Bronchial smooth muscle cell (primary cell): ENCODE measurements at places on chromosomes 3 and 15. TPM values are rescaled to one million over a fixed set of nuclear protein-coding genes. Genes with fewer than 3 reads are reported as not detected.

The BOC gene
- total RNA-seq = 2.8 and 3.5 TPM in 2 replicates

The XRN1 gene
- 36.0 and 41.6 TPM in 2 replicates for total RNA-seq

The CHCHD4 gene
- total RNA-seq = 9.5 and 10.1 TPM in 2 replicates

The ARHGAP11A gene
- total RNA-seq = 3.3 and 5.4 TPM in 2 replicates

The MKRN3 gene
- total RNA-seq = 0.09 and 0.32 TPM in 2 replicates

The C3orf85 gene
- total RNA-seq = not detected in 2 replicates

The FYTTD1 gene
- 21.8 and 26.3 TPM in 2 replicates for total RNA-seq

The LXN gene
- 269 and 374 TPM in 2 replicates for total RNA-seq

The RASGRF1 gene
- total RNA-seq = under 0.01 TPM in 1 of 2 replicates, not detected in the other

The ACP3 gene
- 0.26 and 1.4 TPM in 2 replicates for total RNA-seq

The CHRD gene
- total RNA-seq = 1.1 and 6.1 TPM in 2 replicates
